ENCODE measurements at places on chromosomes 4 and X. TPM values are rescaled to one million over a fixed set of nuclear protein-coding genes. Genes with fewer than 3 reads are reported as not detected.

DNA sequence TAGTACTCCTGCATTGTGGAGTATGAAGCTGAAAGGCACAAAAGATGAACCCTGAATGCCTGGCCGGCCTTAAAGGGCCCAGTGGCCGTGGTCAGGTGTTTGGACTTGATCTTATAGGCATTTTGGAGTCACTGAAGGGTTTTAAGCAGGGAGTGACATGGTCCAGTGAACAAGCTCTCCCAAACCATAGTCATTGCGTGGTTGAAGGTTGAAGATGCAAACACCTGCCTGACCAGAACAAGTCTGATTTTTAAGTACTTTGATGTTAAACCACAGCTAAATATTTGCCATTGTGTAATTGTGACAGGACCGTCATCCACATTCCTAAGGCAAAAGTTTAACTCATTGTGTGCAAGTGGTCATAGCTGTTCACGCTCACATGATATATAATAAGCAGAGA lies 3.3 kb downstream of the STK32B start:
- no peak for DNase-seq

GRCh38 chr4:10075158-10075863 lies 41.3 kb downstream of the WDR1 start:
- no peak for DNase-seq

DNA sequence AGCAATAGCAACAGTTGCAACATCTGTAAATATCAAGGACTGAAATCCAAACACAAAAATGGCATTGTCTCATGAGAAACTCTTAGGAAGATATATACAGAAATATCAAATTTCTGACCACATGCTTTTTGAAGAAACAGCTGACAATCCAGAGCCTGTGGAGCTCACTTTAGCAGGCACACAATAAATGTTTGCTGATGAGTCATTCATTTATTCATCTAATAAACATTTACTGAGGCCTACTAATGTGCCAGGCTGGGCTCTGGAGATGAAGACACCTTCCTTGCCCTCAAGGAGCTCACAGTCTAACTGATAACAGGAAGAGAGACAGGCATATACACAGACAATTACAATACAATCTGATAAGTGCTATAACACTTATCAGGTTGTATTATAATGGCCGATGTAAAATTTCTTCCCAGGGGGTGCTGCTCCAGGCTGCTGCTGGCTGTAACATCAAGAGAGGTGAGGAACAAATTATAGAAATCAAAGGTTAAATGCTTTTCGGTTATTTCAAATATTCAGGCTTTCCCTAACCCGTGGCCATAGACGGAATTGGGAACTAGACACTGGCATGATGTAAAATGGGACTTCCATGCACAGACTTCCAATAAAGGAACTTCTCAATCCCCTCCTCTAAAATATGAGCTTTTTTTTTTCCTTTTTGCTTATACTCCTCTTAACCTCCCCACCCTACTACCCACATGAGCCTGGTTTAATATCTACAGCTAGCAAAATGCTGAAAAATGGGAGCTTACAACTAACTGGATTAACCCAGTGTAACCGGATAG lies 16.8 kb upstream of the ZCCHC13 start:
- peak; percentile 75 for DNase-seq

DNA sequence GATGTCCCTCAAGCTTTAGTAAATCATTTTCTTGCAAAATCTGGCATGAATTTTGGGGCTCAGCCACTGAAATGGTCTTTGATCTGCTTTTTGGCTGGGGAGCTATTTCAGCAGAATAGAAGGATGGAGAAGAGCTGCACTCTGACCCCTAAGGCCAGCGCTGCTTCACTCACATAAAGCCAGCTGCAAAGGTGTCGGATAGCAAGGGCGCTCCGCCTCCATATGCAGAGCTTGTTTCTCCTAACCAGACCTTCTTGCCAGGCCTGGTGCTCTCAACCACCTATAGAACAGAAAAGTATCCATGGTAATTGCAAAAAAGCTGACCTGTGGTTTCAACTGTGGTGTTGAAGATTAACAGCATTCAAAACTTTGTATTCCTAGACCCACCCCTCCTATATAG lies 24.1 kb upstream of the COQ2 start:
- DNase-seq = no peak

DNA sequence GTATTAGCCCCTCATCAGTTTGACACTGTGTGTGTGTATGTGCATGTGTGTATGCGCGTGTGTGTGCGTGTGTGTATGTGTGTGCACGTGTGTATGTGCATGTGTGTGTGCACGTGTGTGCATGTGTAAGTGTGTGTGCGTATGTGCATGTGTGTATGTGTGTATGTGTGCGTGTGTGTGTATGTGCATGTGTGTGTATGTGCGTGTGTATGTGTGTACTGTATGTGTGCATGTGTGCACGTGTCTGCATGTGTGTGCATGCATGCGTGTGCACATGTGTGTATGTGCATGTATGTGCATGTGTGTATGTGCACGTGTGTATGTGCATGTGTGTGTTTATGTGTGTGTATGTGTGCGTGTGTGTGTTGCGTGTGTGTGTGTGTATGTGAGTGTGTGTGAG lies 31.1 kb upstream of the MXRA5 start:
- DNase-seq = no peak

GRCh38 chr4:129138810-129139496 lies 43.0 kb downstream of the C4orf33 start:
- no peak for DNase-seq

GRCh38 chr4:56513517-56513916 lies 7.9 kb downstream of the ARL9 start:
- DNase-seq = no peak

FAM236B gene
- not detected for total RNA-seq

DNA sequence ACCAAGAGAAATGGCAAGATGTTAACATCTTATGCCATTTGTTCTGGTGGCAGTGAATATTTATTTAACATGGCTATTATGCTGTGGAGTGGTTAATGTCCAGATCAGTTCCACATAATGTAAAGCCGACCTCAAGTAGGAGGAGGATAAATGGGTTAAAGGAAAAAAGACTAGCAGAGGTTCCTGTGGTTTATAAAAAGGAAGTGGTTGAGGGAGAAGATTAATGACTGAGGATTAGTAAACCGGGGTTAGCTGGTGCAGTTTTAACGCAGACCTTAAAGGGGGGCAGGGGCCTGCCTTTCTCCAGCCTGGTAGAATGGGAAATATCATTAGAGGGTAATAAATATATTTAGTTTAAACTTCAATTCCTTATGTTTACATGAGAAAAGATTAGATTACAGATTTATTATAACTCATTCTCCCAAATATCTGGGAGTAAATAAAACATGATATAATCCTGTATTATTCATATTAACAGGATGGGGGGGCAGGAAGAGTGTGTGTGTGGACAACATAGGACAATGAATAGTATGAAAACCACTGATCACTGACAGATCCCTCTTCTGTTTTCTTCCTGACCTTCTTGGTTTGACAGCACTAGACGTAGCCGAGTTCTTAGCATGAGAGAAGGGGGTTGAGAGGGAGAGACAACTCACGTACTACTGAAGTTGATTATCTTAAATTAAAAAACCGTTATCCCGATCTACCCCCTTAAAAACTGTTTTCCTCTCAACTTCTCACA lies 124.1 kb upstream of the LIMCH1 start:
- DNase-seq = peak; percentile 28

- DNase-seq = no peak
Measured at GRCh38 chr4:155530290-155530689, 136.4 kb upstream of the GUCY1A1 start.

- no peak for DNase-seq
Measured at GRCh38 chr4:77613267-77613666, 7.6 kb downstream of the CXCL13 start.

- DNase-seq = no peak
Measured at GRCh38 chr4:96407225-96407624, 567.3 kb downstream of the PDHA2 start.

GRCh38 chr4:186348433-186348832 lies 82.4 kb downstream of the F11 start:
- DNase-seq = no peak

DNA sequence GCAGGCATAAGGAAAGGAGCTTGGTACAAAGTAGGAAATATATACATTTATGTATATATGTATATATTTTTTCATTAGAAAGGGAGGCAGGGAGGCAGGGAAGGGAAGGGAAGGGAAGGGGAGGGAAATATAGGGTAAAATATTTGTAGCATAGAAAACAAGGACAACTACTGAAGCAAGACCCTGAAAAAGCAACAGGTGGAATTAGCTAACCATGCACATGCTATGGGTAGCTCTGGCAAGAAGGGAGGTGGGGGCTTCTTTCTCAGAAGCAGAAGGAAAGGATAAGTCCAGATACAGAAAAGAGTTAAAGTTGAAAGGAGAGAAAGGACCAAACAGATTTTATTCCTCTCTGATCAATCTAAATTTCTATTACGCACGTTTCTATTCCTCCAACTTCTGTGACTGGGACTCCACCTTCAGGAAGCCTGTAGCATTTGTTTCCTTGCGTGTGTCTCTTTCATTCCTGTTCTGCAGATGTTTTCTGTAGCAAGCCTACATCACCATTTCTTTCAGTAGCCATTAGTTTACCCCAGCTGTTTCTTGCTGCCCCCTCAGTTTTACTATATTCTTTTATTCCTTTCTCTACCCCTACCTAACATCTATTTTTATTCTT lies 82.9 kb downstream of the OR13H1 start:
- DNase-seq = peak; percentile 31
